Activated T-helper 17 cell treated with anti-CD3 and anti-CD28 coated beads, Interleukin-2, amount 50 U/mL, for 72 hours (primary cell): ENCODE measurements at places on chromosomes 16 and 17. TPM values are rescaled to one million over a fixed set of nuclear protein-coding genes. Genes with fewer than 3 reads are reported as not detected.
A peak's percentile ranks its signal among the peaks of the same experiment; 100 is the strongest.

GRCh38 chr17:65142247-65142646, 5.1 kb downstream of the RGS9 start:
- peak; percentile 72 for ATAC-seq

DNA sequence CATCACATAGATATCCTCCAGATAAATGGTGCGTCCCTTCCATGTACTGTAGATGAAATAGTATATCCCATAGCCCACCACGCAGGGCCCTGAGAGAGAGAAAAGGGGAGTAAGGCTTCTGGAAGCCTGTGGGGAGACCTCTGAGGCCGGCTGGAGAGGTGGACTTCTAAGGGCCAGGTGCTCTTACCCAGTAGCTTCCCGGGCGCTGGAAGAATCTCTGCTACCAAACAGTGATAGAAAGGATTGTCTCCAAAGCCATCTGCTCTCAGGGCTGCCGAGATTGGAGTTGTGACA, 718 bp downstream of the SAT2 start:
- no peak for ATAC-seq

GRCh38 chr17:2180768-2181167, 122.8 kb downstream of the SMG6 start:
- no peak for ATAC-seq

DNA sequence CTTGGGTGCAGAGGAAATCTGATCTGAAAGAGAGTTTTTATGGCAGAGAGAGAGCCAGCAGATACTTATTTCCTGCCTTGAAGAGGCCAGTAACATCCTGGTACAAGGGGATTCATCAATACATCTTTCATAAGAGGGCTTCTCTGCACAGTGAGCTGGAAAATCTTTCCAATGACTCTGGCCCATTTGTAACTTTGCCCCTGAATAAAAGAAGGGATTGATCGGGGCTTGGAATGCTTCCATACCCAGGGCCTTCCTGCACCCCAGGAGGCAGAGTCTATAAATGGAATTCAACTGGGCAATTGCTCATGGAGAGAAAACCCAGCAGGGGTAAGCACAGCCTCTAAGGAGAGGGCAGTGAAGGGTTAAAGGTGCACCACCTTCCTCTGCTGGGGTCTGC, 163.3 kb downstream of the XYLT1 start:
- ATAC-seq: no peak

GRCh38 chr17:66468241-66469087, 166.1 kb downstream of the PRKCA start:
- no peak for ATAC-seq

DNA sequence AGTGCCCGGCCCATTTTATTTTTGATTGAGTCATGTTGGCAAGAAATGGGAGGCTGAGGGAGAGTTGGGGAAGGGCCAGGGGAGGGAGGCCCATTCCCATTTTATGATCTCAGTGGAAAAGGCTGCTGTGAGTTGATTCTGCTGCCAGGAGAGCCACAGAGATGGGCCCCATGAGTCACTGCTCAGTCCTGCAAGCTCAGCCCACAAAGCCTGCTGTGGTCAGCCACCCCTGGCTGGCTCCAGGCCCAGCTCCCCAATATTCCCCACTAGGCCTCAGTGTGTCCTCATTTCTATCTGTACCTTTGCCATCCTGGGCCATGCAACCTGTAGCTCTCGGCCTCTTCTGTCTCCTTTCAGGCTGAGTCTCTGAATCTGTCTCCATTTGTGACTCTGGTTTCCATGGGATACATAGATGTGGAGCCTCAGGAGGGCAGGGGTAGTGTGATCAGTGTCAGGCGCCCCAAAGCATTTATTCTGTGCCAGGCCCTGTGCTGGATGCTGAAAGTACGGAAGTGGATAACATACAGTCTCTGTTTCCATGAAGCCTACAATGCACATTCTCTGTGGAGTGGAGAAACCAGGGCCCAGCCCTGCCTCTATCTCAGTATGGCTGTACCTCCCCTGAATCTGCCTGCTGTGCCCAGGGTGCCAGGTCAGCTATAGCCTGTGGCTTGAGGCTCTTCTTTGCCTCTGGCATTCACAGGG, 1.9 kb upstream of the PLEKHG4 start:
- peak; percentile 60 for ATAC-seq

DNA sequence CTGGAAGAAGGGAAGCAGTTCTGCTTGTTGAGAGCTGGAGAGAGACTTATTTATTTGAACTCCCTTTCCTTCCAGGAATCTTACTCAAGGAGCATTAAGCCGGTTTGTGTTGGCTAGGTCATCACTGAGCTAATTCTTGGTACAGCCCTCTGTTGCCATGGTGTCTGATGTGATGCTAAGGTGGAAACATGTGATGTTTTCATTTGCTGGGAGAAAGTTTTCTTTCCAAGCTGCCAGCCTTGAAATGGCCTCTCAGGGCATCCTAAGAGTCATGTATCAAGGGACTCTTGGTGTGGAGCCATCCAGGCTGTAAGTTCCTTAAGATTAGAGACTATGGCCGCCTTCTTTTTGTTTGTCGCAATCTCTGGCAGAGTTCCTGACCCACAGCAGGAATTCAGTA, 4.2 kb downstream of the PSKH1 start:
- ATAC-seq: no peak

GRCh38 chr16:27315333-27316037, 1.7 kb downstream of the IL4R start:
- peak; percentile 34 for ATAC-seq

DNA sequence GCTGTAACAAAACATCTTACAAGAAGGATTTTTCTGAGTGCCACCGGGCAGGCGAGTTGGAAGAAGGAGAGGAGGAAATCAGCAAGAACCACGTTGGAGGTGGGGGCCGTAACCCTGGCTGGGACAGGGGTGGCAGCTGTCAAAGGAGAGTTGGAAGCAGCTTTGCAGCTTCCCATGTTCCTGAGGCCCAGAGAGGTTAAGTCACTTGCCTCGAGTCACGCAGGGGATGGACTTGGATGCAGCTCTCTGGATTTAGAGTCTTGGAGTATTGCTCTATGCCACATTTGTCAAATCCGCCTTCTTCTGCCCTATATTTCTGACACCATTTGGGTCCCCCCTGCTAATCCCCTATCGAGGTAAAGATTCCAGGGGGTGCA, 83.0 kb upstream of the CIBAR2 start:
- ATAC-seq: no peak

NTN1 gene
- 0.87 TPM for total RNA-seq

KRTAP2-3 gene
- total RNA-seq: not detected

GNG13 gene
- total RNA-seq: not detected

TEKT1 gene
- total RNA-seq: not detected
